ENCODE measurements at places on chromosomes 3 and 15.
A peak's percentile ranks its signal among the peaks of the same experiment; 100 is the strongest.

DNA sequence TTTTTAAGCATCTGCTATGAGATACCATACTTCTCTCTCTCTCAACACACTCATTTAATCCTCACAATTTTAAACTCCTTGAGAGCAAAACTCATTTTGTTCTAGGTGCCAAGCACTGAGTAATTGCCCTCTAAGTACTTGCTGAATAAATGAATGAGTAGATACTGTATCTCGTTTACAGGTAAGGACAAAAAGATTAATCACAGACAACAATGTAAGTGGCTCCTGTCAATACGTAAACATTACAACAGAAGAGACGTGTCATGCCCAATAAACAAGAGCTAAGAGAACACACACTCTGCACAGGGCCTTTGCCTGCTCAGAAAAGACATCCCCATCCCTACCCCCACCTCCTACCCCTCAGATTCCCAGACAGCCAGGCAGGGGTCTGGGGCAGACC is 59.8 kb downstream of the CHSY1 start:
- no peak for DNase-seq

DNA sequence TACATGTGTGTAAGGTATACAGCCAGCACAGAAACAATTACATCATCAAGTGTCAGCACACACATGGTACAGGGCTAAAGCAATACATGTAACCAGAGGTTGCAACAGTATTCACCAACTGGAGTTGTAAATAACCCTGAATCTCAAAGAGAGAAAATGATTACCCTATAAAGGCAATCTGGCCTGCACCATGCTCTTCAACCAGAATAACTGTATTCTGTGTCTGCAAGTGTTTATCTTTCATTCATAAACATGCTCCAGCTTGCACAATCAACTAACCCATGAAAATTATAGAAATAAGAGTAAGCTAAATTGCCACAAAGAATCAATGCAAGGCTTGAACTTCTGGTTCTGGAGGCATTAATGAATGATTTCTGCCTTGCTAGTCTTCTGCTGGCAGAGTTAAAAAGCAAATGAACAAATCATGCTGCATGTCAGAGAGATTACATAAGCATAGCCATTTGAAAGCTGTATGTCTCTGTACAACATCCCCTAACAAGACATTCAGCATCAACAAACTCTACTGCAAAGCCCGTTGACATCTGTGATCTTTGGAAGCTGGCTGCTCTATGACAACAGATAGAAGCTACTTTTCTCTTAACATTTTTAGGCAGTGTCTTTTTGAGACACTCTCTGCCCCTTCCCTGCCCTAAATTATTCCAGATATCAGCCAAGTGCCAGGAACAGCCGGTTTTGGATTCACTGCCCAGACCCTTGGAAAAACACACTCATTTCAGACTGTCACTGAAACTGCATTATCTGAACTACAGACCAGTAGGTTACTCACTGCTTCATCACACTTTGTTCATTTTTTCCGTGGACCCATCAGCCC is 871.0 kb downstream of the OTOL1 start:
- DNase-seq = peak; percentile 12

DNA sequence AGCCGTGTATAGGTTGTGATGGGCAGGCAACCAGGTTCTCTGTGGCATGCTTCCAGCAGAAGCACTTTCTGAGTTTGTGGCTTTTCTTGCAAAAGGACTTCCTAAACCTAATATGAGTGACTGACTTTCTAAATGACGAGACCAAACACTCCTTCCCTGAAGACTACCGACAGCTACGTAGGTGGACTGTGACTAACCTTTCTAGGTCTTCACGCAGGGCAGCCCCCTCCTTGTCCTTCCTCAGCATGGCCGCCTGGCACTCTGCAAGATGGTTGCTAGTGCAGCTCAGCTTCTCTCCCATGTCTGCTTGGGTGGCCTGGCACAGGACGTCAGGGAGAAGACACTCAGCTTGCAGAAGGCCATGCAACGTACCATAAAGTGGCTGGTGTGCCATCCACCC is 20.9 kb downstream of the CXCR6 start:
- no peak for DNase-seq

DNA sequence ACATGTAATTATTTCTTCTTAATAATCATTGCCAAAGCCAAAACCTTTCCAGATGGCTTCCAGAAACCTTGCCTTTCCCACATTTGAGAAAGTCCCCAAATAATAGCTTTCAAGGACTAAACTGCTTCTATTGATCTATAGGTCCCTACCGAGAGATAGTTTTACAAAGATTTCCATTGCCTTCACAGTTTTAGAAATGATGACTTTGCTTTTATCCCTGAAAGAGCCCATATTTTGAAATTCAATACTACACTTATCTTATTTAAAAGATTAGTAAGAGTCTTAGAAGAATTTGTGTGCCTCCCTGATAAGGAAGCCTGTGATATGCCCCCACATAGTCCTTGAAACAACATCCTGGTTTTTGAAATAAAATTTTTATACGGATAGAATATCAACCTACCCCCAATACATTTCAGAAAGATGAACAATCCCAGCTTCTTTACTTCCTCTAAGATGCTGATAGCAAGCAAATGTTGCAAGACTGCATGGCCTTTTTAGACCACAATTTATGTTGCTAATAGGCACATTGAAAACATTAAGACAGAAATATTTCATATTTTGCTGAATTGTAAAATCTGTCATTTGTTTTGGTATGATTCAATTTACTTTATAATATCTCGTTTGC is 146.3 kb downstream of the TMCO5A start:
- DNase-seq = no peak

- no peak for DNase-seq
Measured at GRCh38 chr3:2567451-2567850, 468.8 kb downstream of the CNTN4 start.

- peak; percentile 60 for DNase-seq
Measured at GRCh38 chr3:107884719-107885460, 205.9 kb downstream of the CD47 start.

GRCh38 chr15:35720019-35720418 is 174.1 kb upstream of the DPH6 start:
- no peak for DNase-seq

- no peak for DNase-seq
Measured at GRCh38 chr3:123092243-123092642, 25.4 kb downstream of the PDIA5 start.

- DNase-seq = peak; percentile 68
Measured at GRCh38 chr3:156694536-156694935, 20.1 kb downstream of the TIPARP start.

DNA sequence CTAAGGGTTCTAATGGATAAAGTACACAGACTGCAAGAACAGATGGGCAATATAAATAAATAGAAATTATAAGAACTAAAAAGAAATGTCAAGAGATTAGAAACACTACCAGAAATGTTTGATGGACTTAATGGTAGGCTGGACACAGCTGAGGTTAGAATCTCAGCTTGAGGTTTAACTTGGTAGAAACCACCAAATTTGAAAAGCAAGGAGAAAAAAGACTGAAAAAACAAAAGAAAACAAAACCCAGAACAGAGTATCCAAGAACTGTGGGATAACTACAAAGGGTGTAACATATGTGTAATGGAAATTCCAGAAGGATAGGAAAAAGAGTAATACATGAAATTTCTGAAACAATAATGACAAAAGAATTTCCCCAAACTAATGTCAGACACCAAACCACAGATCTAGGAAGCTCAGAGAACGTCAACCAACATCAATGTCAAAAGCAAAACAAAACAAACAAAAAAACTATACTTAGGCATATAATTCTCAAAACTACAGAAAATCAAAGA is 35.0 kb downstream of the RFX7 start:
- peak; percentile 31 for DNase-seq
